Stimulated activated CD8-positive, alpha-beta memory T cell treated with anti-CD3 and anti-CD28 coated beads, Interleukin-15, amount 100 ng/mL, for 4 hours (primary cell): ENCODE measurements at places on chromosomes 7 and 10.

DNA sequence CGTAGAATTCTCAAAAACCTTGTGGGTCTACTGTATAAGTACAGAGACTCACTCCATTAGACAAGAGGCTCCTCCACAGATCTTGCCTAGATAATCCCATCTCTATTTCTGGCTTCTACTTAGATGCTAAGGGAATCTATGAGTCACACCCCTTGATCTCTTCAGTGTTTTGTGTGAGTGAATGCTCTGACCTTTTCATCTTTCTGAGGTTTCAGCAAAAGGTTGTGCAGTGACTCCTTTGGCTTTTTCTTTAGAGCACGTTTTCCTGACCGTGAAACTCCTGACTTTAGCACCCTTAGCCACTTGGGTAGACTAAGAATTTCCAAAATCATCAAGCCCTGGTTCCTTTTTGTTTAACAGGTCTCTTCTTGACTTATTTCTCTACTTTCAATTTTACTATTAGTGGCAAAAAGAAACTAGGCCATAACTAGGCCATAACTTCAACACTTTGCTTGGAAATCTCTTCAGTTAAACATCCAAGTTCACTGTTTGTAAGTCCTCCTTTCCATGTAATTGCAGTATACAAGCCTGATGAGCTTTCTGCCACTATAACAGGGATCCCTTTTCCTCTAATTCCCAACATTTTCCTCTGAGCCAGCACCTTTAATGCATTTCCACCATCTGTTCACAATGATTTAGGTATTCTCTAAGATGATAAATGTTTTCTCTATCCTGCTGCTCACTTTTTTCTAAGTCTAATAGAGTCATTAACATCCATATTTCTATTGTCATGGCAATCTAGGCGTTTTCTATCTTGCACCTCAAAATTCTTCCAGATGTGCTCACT, 19.4 kb downstream of the COPG2 start:
- DNase-seq, result no peak

DNA sequence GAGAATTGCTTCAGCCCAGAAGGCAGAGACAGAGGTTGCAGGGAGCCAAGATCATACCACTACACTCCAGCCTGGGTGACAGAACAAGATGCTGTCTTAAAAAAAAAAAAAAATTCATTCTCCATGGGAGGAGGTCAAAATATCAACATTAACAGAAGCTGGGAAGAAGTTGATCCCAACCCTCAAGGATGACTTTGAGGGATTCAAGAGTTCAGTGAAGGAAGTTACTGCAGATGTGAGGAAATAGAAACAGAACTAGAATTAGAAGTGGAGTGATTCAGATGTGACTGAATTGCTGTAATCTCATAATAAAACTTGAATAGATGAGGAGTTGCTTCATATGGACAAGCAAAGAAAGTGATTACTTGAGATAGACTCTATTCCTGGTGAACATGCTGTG, 19.7 kb upstream of the RPEL1 start:
- DNase-seq, result no peak

DNA sequence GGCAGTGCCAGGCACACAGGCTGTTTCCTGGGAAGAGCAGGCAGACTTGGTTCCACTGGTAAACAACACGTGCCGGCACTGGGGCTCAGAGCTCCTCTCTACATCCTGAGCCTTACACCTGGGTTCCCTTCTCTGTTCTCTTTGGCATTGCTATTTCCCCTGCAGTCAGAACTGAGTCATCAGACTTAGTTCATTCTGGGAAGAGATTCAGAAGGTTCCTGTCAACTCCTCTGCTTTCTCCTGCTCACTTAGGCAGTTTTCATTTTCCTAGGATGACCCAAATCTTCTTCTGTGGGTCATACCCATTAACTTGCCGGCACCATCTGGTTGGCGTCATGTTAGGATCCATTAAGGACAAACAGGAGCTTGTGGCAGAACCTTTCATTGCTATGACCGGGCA, 33.4 kb upstream of the LRRC18 start:
- no peak for DNase-seq

DNA sequence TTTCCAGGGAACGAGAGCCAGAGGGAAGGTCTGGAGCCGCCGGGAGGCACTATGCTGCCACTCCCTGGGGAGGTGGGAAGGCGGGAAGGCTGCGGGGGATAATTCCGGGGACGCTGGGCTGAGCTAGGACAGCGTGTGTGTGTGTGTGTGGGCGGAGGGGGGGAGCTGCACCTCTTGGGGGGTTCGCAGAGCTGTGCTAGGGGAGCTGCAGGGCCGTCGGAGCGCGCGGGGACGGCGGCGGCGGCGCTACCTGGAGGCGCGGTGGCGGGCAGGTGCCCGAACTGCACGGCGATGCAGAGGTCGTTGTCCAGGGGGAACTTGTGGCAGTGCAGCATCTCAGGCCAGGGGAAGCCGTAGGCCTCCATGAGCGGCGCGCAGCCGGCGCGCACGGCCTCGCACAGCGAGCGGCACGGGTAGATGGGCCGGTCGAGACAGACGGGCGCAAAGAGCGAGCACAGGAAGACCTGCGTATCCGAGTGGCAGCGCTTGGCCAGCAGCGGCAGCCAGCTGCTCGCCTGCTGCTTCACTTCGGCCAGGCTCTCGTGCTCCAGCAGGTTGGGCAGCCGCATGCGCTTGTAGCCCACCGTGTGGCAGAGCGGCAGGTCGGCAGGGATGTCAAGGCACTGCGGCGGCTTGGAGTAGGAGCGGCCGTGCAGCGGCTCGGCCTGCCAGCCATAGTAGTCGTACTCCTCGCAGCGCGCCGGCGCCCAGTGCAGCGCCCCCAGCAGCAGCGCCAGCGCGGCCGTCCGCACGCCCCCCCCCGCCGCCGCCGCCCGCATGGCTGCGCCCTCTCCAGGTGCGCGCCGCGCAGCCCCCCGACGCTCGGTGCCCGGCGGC, 526 bp downstream of the SFRP5 start:
- no peak for DNase-seq

DNA sequence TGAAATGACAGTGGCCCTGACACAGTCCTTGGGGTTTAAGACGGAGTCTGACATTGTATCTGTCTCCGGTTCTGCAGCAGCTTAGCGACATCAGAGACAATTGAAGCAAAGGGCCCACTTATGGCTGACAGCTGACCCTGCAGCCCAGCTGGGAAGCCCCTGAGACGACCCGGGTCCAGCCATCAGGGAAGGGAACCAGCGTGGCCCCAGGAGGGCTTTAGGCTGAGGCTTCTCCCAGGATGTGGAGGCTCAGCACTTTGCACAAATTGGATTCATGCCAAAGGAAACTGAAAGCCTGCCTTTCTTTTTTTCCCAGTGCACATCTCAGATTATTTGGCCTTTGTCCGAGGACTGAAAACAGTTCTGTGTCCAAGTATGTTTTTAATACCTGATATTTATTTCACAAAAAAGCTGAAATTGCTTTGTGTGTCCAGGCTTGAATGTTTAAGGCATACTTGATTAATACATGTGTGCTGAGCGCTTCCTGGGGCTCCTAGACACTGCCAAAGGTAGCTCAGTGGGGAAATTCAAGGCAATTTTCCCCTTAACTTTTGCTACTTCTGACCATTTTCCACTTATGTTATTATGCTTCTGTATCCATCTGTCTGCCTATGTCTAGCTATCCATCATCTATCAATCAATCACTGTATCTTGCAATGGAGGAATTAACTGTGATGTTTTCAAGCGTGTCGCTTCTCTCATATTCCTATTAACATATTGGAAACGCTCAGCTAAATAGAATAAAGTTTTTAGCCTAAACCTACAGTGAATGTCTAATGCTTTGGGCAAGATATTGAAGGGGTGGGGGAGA, 34.8 kb downstream of the KLF6 start:
- DNase-seq, result no peak
